ENCODE measurements at places on chromosomes 1 and 21.

- no peak for DNase-seq
Observed at GRCh38 chr1:43539726-43540434, 9.2 kb downstream of the PTPRF start.

- no peak for DNase-seq
Observed at GRCh38 chr1:208535511-208535910, 291.3 kb upstream of the PLXNA2 start.

GRCh38 chr1:29342351-29342750 lies 106.0 kb downstream of the PTPRU start:
- no peak for DNase-seq

DNA sequence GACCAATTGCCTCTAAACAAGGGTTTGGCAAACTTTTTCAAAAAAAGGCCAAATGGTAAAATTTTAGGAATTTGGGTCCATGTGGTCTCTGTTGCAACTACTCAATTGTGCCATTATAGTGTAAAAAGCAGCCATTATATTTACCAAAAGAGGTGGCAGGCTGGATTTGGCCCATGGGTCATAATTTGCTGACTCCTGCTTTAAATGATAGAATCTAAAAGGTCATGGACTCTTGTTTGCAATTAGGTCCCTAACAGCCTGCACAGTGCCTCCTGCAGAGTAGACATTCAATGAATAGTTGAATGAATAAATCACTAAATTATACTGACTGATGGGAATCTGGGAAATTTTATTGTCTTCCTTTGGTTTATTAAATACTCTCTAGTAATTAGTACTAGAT lies 6.2 kb downstream of the BECN2 start:
- no peak for DNase-seq

DNA sequence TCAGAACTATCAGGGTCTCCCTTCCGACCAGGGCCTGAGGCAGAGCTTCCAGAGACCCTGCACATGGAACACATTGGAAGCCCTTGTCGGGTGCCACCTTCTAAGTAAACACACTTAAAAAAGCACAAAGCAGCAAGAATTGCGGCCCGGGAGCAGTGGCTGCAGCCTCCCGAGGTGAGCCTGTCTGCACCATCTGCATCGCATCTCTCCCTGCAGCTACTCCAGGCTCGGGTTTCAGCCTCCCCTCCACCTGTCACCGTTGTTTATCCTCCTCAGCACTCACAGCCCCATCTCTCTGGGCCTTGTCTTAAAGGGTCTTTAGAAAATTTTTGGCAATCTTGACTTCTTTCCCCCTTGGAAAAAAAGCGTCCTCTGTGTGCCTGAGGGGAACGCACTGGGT lies 95.1 kb upstream of the ARHGEF16 start:
- no peak for DNase-seq

GRCh38 chr1:18974005-18974404 lies 17.5 kb upstream of the IFFO2 start:
- DNase-seq = no peak

GRCh38 chr1:223175633-223176032 lies 32.6 kb upstream of the TLR5 start:
- no peak for DNase-seq

GRCh38 chr1:13801232-13801631 lies 101.2 kb downstream of the PRDM2 start:
- DNase-seq = no peak

- no peak for DNase-seq
Observed at GRCh38 chr1:182381962-182382819, 9.4 kb downstream of the GLUL start.

- DNase-seq = no peak
Observed at GRCh38 chr1:237281481-237281880, 239.5 kb downstream of the RYR2 start.

- no peak for DNase-seq
Observed at GRCh38 chr1:14997646-14998276, 155.8 kb upstream of the TMEM51 start.

DNA sequence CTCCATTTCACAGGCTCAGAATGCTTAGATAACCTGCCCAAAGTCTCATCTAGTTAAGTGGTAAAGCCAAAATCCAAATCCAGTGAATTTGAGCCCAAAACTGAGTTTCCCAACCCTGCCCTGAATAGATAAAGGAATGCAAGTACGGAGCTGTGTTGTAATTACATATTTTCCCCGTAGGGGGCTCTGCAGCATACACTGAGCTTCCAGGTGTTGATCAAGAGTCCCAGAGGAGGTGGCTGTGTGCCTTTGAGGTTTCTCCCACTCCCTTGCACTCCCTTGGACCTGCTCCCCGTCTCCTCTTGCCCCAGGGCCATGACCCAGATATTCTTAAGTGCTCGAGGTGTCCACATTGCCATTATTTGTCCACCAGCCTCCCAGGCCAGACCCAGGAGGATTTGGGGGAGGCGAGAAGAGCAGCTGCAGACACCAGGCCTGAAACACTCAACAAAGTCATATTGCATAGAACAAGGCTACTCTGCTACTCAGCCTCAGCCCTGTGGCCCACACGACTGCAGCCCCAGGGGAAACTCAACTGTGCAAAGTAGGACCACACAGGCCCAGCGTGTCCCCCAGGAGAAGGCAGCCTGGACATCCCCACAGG lies 18.4 kb upstream of the LY9 start:
- peak; percentile 57 for DNase-seq

- DNase-seq = no peak
Observed at GRCh38 chr1:26182383-26182696, 5.0 kb downstream of the CNKSR1 start.

- no peak for DNase-seq
Observed at GRCh38 chr1:199545780-199546179, 481.7 kb upstream of the NR5A2 start.

GRCh38 chr1:208709981-208710380 lies 465.8 kb upstream of the PLXNA2 start:
- no peak for DNase-seq

- no peak for DNase-seq
Observed at GRCh38 chr1:31327381-31327780, 30.5 kb downstream of the ZCCHC17 start.

GRCh38 chr1:16053781-16054502 lies 10.4 kb downstream of the CLCNKB start:
- no peak for DNase-seq

DNA sequence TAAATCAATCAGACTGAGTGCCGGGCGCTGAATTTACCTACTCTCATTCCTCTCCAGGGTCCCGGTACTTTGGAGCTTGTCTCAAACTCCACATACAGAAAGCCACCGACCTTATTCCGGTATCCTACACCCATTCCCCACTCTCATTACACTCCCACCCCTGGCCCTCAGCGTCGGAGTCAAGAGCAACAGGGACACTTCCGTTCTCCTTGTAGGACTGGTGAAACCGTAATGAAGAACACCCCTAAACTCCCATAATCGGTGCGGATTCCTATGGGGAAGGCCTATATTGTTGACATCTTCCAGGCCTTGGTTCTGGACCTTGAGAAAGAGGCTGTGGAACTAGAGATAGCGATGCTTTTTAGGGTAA lies 798 bp downstream of the ZBED6 start:
- DNase-seq = no peak

DNA sequence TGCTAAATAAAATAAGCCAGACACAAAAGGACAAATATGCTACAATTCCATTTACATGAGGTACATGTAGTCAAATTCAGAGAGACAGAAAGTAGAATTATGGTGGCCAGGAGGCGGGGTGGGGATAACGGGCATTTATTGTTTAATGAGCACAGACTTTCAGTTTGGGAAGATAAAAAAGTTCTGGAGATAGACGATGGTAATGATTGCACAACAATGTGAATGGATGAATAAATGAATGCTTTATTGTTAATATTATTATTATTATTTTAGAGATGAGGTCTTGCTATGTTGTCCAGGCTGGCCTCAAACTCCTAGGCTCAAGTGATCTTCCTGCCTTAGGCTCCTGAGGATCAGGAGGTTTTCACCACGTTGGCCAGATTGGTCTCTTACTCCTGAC lies 122.0 kb downstream of the LHX4 start:
- no peak for DNase-seq

GRCh38 chr1:202274611-202275010 lies 67.1 kb downstream of the UBE2T start:
- DNase-seq = peak; percentile 50

DNA sequence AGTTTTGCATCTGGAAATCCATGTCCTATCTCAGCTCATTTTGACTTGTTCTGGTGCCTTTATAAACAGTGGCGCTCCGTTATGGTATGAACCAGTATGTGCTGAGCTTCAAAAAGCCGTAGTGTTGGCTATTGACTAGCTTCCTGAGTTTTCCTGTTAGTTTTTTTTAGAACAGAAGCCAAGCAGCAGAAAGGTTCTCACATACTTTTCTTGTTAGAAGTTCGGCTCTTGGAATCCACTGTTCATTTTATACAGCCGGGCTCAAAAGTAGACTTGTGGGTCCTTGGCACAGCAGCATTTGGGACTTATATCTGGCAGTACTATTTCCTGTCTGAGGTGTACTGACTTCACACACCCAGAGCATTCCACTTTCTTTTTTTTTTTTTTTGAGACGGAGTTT lies 63.8 kb downstream of the TBCE start:
- DNase-seq = no peak

DNA sequence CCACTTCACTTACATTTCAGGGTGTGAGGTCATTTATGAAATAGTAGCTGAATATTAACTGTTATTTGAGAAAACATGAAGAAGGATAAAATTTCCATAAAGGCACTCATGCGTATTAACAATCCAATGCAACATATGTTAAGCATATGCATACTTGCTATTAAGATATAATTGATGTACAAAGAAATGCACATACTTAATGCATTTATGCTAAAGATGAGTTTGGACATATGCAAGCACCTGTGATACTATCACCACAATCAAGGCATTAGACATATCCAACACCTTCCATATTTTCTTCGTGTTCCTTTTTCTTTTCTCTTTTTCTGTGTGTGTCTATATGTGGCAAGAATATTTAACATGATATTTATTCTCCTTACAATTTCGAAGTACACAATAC lies 464.8 kb upstream of the BRINP3 start:
- no peak for DNase-seq

DNA sequence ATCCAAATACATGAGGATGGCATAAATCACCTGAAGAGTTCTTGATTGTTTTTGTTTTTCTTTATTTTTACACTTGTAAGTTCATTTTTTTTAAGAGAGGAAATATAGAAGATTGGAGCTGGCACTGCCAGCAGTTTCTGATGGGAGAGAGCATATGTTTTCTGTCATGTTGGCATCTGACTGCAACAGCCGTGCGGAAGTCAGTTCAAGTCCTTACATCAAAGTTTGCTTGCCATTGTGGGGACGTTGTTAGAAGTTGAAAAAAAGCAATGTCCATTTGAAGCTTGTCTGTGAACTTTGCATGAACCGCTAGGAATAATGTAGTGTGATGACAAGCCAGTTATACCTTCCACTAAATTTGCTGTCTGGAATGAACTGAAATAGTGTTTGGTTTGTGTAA lies 126.5 kb upstream of the USH2A start:
- DNase-seq = no peak

- DNase-seq = no peak
Observed at GRCh38 chr1:37616330-37616729, 18.4 kb downstream of the RSPO1 start.

DNA sequence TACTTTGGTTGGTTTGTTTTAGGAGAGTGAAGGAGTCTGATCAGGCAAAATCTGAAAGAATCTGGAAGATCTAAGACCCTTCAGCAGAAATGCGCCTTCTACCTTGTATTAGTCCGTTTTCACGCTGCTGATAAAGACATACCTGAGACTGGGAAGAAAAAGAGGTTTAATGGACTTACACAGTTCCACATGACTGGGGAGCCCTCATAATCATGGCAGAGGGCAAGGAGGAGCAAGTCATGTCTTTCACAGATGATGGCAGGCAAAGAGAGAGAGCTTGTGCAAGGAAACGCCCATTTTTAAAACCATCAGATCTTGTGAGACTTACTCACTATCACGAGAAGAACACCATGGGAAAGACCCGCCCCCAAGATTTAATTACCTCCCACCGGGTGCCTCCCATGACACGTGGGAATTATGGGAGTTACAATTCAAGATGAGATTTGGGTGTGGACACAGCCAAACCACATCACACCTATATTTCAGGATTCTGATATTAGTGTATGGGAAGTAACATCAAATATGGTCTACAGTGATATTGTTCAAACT lies 99.3 kb downstream of the GLUL start:
- no peak for DNase-seq

GRCh38 chr1:67687198-67687545 lies 2.2 kb downstream of the GADD45A start:
- DNase-seq = no peak

- DNase-seq = no peak
Observed at GRCh38 chr21:25700741-25701140, 34.0 kb downstream of the ATP5PF start.

DNA sequence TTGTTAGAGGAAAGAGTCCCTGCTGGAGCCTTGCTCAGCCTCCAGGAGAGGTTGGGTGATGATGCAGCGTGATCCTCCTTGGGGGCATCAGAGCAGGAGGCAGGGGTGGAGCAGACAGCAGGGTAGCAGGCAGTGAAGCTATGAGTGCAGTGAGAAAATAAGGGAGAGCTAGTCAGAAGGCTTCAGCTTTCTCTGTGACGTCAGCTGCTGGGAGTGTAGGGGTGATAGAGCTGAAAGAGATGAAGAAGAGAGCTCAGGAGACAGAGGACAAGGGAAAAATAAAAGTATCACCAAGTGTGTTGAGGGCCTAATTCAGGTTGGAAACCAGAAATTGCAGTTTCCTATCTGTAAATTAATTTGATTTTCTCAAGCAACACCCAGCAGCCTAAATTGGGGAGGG lies 2.2 kb upstream of the ADAM30 start:
- DNase-seq = no peak

DNA sequence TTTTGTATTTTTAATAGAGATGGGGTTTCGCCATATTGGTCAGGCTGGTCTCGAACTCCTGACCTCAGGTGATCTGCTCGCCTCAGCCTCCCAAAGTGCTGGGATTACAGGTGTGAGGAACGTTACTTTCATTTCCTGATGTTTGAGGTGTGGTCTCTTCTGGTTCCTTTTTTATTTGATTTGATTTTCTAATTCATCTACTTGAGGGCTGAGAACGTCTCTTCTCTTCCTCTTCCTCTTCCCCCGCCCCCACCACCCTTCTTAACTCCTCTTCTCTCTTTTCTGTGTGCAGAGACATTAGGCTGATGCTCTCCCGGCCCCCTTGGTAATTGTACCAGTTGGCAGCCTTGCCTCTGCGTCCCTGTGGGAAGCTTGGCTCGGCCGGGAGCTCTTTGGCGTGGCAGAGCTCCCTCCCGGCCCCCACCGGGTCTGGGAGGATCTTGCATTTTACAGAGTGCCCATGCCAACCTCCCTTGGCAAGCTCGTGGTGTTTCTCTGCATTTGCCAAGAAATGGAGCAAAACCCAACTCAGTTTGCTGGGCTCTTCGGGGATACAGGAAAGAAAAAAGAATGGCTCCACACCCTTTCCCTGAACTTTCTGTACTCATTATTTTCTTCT lies 19.9 kb downstream of the CRYAA start:
- DNase-seq = no peak

- no peak for DNase-seq
Observed at GRCh38 chr1:18411321-18411720, 69.4 kb upstream of the KLHDC7A start.

- DNase-seq = no peak
Observed at GRCh38 chr1:162537216-162537615, 24.3 kb upstream of the UAP1 start.

- DNase-seq = no peak
Observed at GRCh38 chr1:158020886-158021620, 27.6 kb downstream of the KIRREL1 start.
